MM.1S (cell line): ENCODE measurements at places on chromosomes 3 and 15.

DNA sequence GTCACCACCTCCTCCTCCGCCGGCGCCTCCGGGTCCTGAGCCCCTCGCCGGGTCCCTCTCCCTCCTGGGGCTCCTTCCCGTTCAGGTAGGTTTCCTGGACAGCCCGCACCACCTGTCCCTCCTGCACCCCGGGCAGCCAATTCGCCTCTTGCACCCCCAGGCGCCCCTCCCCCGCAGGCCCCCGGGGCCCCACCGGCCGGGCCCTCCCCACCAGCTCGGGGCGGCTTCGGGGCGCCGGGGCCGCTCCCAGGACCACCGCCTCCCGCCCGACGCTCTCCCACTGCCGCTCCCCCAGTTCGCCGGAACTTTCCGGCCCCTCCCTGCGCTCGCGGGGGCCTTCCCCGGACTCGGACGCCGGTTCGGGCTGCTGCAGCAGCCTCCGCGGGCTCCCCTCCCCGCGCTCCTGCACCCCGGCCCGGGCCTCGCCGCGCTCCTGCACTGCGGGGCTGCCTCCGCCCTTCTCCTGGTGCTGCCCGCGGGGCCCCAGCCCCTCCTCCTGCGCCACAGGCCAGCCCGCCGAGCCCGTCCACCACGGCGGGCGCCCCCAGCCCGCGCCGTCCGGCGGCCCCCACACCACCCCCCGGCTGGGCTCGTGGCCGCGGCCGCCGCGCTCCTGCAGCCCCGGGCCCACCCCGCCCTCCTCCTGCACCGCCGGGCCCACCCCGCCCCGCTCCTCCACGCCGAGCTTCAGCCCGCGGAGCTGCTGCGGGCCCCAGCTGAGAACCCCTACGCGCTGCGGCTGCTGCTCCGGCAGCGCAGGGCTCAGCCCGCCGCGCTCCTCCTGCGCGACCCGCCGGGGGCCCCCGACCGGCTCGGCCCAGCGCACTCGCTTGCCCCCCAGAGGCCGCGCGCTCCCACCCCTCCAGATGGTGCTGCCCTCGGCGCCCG, 587 bp upstream of the TNK2 start:
- DNase-seq = peak; percentile 45

DNA sequence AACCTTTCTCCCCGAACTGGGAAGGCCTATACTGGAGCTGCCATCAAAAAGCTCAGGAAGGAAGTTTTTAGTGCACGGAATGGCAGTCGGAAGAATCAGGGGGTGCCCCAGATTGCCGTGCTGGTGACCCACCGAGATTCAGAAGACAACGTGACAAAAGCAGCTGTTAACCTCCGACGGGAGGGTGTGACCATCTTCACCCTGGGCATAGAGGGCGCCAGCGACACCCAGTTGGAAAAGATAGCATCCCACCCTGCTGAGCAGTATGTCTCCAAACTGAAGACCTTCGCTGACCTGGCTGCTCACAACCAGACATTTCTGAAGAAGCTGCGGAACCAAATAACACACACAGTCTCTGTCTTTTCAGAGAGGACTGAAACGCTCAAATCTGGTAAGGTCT, 48.2 kb downstream of the COL6A6 start:
- no peak for DNase-seq

- DNase-seq = no peak
These were observed 44.1 kb downstream of the PGPEP1L start for GRCh38 chr15:98963444-98963843.

GRCh38 chr3:179016979-179017670, 54.5 kb downstream of the ZMAT3 start:
- DNase-seq = peak; percentile 82

- DNase-seq = peak; percentile 8
These were observed 733.7 kb upstream of the CFAP20DC start for GRCh38 chr3:59783468-59783988.

GRCh38 chr3:63975723-63976122, 47.6 kb downstream of the PSMD6 start:
- no peak for DNase-seq

DNA sequence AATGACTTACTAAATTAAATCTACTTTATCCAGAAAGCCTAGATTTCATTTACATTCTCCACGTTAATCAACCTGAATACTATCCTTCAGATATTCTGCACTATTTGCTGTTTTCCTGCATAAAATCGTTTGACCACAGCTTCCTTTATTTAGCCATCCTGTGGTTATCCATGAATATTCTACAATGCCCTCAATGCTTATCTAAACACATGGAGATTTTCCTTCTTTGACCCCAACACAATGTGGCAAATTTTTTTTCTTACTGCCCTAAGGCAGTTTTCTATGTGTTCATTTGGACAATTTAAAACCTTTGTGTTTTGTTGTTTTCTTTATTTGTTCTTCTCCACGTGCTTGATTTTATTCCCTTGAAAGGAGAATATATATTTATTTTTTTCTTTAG, 495.5 kb upstream of the ROBO1 start:
- DNase-seq = no peak
